ENCODE measurements at places on chromosomes 16 and 17.

- no peak for DNase-seq
Measured at GRCh38 chr16:28930652-28931051, 1.1 kb upstream of the CD19 start.

DNA sequence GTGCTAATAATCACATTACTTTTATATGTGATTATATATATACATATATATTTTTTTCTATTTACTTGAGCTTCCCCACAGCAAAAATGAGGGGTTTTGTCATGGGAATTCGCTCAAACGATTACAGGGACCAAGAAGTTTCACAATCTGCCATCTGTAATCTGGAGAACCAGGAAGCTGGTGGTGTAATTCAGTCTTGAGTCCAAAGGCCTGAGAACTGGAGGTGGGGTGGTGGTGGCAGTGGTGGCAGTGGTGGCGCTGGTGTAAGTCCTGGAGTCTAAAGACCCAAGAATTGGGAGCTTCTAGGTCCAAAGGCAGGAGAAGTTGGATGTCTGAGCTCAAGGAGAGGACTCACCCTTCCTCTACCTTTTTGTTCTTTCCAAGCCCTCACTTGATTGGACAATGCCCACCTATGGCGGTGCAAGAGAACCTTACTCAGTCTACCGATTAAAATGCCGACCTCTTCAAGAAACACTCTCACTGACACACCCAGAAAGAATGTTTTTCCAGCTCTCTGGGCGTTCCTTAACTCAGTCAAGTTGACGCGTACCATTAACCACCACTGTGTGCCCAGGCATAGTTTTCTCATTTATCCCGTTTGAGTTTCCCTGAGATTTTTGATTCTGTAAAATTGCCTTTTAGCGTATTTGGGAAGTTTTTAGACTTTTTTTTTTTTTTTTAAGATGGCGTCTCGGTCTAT, 31.9 kb downstream of the POLR2A start:
- DNase-seq = peak; percentile 15

GRCh38 chr17:66392783-66393437, 90.5 kb downstream of the PRKCA start:
- DNase-seq = no peak

DNA sequence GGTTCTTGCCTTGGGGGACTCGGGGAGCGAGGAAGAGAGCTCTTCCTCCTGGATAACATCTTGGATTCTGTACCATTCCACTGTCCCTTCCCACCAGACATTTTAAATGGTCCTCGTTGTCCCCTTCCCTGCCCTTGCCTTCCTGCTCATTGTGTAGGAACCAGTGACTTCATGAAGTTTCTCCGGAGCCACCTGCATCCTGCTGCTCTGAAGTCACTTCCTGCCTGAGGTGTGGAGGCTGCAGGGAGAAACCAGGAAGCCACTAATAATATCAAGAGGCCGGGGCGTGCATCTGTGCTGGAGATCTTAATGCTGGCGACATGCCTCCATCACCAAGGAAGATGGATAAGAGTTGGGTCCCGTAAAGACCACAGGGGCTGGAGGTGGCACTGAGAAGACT, 6.2 kb upstream of the SLC16A13 start:
- no peak for DNase-seq

DNA sequence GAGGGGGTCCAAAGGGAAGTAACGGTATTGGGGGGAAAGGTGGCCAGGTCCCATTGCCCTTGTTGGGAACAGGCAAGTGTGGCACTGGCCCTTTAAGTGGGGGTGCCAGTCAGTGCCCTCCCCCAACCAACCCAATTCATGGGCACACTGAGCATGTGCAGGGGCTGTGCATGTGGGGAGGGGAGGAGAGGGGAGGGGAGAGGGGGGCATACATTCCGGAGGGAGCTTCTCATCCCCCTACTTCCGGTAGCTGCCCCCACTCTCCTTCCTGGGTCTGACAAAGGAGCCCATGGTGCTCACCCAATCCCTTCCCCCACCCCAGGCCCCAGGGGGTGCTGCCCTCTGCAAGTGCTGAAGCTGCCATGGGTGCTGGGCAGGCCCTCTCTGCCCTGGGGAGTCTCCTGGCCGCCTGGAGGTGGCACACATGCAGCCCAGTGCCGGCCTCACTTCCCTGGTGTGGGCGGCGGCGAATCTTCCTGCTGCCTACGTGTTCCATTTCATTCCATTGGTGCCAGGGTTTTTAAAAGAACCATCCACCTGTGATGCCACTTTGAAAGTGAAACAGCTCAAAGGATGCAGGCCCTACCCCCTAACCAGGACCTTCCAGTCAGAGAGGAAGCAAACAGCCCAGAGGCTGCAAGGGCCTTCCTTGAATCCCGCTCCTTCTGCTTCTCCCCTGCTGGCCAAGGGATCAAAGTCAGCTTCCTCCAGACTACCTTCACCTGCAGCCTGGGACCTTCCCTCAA, 11.0 kb downstream of the HEXIM2 start:
- peak; percentile 16 for DNase-seq

- DNase-seq = no peak
Measured at GRCh38 chr17:80104956-80105375, 3.6 kb downstream of the GAA start.

- DNase-seq = peak; percentile 73
Measured at GRCh38 chr16:70746040-70746707, 54.8 kb downstream of the VAC14 start.

- no peak for DNase-seq
Measured at GRCh38 chr17:185445-186138, 4.1 kb upstream of the DOC2B start.

DNA sequence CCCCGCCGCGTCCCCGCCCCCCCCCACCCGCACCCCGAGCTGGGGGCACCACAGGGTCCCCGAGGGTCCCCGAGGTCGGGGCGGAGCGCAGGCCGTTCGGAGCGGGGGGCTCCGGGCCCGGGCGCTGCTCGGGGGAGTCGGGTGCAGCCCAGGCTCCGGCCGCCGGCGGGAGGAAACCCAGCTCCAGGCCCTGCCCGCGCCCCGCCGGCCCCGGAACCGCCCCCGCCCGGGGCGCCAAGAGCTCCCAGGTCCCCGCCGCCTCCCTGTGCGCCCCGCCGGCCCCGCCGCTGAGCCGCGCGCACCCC, 33.2 kb upstream of the RPH3AL start:
- no peak for DNase-seq

DNA sequence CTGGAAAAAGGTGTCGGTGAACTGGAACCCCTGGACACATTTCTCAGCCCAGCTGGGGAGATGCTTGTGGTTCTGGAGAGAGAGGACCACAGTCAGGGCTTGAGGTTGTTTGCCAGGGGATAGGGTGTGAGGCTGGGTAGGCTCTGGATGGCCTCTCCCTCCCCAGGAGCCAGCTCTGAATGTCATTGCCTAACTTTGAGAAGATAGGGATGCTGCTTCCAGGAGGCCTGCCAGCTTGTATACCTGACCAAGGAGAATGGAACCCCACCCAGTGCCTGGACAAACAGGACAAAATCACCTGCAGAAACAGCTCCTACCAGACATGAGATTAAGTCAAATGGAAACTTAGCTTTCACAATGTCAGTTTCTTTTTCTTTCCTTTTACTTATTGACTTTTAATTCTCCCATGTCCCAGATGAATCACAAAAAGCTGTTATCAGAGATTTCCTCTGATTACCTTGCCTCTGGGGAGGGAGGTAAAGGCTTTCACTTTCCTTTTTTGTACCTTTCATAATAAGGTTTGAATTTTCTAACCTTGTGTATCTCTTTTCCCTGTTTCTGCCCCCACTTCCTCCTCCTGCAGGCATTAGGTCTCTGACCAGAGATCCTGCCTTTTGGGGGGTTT, 29.8 kb upstream of the PLLP start:
- DNase-seq = no peak

GRCh38 chr17:67215991-67216421, 29.0 kb downstream of the HELZ start:
- DNase-seq = no peak

DNA sequence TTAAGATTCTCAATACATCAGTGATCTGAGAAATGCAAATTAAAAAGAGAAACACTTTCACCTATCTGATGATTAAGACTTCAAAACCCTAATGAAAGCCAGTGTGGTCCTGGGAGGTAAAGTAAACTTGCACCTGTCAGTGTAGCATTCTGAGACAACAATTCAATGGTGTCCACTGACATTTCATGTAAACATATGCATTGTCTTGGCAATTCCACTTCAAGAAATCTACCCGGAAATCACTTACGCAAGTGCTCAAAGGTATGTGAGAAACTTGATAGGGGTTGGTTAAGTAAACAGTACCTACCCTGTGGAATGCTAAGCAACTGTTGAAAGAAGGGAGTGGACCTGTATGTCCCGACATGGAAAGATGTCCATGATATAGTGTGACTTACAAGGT, 2.1 kb downstream of the ST6GALNAC1 start:
- no peak for DNase-seq

- DNase-seq = no peak
Measured at GRCh38 chr17:70368011-70368410, 198.7 kb downstream of the KCNJ2 start.

DNA sequence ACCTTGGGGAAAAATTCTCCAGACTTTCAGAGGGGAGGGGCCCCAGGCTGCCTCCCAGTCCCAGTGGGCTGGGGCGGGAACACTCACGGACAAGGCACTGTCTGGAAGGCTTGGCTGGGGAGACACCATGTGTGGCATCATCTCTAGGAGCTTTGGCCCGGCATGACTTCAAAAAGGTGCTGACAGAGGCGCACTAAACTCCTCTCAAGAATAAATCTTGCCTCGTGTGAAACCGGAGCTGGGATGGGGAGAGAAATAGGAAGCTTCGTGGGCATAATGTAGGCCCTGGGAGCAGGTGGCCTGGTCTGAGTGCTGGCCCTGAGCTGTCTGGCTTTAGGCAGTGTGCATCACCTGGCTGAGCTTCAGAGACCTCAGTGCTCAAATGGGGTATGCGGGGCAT, 5.7 kb downstream of the WSCD1 start:
- DNase-seq = no peak

DNA sequence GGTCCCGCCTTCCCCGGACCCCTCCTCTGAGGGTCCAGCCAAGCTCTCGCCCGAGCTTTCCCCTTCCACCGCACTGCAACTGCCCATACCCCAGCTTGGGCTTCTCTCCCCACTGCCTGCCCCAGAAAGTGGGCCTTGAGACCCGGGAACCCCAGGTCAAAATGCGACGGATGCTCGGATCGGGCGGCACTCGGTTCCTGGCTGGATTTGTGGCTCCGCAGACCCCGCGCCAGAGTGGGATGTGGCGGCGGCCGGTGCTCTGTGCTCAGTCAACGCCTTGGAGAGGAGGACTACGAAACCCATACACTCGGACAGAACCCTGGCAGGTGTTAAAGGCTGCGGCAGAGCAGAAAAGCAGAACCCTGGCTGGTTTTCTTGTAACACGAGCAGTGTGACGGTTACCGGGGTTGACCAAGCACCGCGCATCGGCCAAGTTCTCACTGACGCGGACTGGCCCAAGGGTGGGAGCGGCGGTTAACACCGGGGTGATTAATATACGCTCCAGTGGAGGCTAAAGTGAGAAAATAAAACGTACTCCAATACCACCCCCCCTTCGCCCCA, 885 bp upstream of the SLFN13 start:
- DNase-seq = no peak

DNA sequence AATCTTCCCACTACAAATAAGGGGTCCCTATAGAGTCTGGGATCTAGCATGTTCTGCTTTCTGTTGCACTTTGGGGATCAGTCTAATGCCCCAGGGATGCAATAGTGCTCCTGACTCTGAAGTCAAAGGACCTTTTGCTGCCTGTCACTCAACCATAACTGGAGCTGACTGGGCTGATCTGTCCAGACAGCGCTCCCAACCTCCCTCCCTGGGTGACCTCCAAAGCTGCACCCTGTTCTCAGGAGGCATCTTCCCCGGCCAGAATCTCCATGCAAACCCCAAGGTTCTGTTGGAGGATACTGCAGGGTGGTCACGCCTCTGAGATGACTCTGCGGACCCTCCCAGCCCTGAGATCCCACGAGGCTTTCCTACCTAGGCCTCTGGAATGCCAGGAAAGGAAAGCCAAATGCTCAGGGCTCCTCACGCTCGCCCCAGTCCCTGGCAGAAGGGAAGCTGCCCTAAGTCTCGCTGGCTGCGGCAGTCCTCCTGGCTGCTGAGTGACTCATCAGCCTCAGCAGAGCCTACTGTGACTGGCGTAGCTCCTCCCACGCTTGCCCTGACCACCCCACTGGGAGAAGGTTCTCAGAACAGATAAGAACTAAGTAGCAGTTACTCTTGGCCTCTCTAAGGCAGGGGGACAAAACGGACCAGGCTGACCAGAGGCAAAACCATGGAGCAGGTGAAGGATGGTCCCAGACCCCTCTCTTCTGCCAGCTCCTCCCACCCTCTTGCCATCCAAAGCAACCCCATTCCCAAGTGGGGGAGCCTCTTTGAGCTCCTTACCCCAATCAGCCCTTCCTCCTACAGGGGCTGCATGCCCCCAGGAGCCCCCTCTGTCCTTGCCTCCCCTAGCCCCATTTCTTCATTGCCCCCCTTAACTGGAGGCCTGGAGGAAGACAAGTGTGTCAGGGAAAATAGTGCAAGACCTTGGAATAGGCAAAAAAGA, 124.1 kb upstream of the TNRC6C start:
- DNase-seq = peak; percentile 93

GRCh38 chr17:76023900-76024237, 3.2 kb downstream of the EVPL start:
- no peak for DNase-seq

GRCh38 chr17:46737326-46737725, 81.2 kb downstream of the WNT3 start:
- DNase-seq = no peak

- no peak for DNase-seq
Measured at GRCh38 chr17:77453613-77454241, 313.0 kb downstream of the SEC14L1 start.

DNA sequence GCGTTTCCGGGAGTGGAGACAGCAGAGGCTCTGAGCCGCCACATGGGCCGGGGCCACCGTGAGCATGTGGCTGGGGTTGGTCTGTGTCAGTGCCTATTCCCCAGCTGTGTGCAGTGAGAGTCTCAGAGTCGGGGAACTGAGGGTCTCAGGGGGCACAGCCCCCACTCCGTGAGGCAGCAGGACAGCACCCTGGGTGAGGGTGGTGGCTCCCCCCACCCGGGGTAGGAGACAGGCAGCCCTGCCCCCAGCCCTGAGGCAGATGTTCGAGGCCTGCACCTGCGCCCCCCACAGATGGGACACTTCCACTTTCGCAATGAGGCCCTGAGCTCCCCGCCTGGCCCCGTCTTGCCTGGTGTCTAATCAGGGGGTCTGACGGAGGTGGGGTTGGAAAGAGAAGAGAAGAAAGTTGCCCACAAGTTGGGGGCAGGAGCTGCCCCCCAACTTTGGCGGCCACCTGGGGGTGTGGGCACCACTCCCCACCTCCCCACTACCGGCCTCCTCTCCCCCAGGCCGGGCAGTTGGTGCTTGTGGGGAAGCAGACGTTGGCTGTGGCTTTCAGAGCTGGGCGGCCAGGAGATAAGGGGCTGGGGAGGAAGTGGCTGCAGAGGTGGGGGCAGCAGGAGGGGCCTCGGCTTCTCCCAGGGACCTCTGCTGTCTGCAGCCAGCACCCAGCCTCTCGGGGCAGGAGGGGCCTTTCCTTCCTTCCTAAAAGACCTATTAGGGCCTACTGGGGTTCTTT, 1.8 kb upstream of the CBFA2T3 start:
- DNase-seq = no peak

GRCh38 chr17:50902372-50903353, 36.5 kb upstream of the TOB1 start:
- no peak for DNase-seq

GRCh38 chr16:48235556-48236136, 8.5 kb upstream of the LONP2 start:
- no peak for DNase-seq

- DNase-seq = no peak
Measured at GRCh38 chr16:1108299-1109252, 12.5 kb upstream of the C1QTNF8 start.

- peak; percentile 89 for DNase-seq
Measured at GRCh38 chr17:41060052-41060604, at the start of gene KRTAP2-3. TSS of gene KRTAP2-3 (minus strand) at chr17:41060114. CDS start at chr17:41060050, 64 bp downstream.

- no peak for DNase-seq
Measured at GRCh38 chr16:89442588-89442987, 47.8 kb downstream of the ANKRD11 start.

Measured in brain microvascular endothelial cell (primary cell).